ENCODE measurements at places on chromosomes 6 and 20. TPM values are rescaled to one million over a fixed set of nuclear protein-coding genes. Genes with fewer than 3 reads are reported as not detected.

DNA sequence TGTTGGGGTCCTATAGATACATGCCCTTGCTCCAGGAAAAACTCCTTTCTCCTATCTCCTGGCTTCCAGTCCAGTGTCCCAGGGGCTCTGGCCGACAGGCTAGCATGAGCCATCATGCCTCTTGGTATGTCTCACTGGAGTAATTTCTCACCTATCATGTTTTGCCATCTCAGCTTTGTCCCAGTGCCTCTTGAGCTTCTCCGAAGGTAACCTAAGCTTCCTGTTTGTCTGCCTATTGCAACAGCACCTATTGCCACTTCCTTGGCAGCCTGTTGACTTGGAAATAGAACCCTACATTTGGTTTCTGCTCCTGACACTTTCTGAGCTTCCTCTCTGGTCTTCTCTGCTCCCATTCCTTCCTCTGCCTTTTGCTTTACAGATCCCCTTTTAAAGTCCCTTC, 197.7 kb downstream of the KCNQ5 start:
- no peak overlapping the region for H3K4me3 ChIP-seq
- no peaks in the 10 kb centered on the region for H3K27me3 ChIP-seq
- no peaks in the 10 kb centered on the region for H3K4me1 ChIP-seq
- no peak for DNase-seq
- H3K27ac ChIP-seq, result no peak overlapping the region

DNA sequence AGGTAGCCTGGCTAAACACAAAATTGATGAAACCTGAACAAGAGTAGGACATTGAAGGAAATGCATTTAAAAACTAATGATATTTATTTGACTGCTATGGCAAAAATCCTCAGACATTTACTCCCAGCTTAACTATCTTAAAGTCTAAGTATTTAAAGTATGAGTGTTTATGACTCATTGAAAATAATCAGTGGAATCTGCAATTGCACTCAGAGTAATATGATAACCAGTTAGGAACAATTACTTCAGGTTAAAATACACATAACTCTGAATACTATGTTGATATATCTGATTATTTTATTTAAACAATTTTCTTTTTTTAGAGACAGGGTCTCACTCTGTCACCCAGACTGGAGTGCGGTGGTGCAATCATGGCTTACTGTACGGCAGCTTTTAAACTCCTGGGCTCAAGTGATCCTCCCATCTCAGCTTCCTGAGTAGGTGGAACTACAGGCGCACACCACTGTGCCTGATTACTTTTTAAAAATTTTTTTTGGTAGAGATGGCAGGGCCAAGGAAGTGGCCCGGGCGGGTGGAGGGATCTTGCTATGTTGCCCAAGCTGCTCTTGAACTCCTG, 43.9 kb downstream of the FILIP1 start:
- no peak overlapping the region for H3K4me3 ChIP-seq
- H3K27ac ChIP-seq, result no peak overlapping the region

- no peak overlapping the region for H3K27ac ChIP-seq
- H3K36me3 ChIP-seq, result no peaks in the 10 kb centered on the region
- DNase-seq, result no peak
- H3K4me1 ChIP-seq, result no peaks in the 10 kb centered on the region
Measured at GRCh38 chr6:5132731-5133130, 47.6 kb downstream of the PPP1R3G start.

DNA sequence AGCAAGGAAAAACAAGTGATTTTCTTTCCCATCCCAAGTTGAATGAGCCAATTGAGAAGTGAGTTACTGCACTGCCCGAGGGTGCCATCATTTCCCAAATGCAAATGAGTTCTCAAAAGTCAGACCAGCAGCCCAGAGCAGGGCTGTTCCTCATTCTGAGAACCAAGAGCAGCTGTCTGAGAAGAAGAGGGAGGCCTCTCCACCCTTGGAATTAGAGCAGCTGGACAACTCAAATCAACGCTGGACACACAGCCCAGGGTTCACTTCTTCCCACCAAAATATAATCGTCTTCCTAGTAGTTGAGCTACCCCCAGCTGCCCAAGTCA, 4.6 kb upstream of the PREX1 start:
- H3K27me3 ChIP-seq, result no peaks in the 10 kb centered on the region
- H3K36me3 ChIP-seq, result no peaks in the 10 kb centered on the region
- H3K27ac ChIP-seq, result no peak overlapping the region
- no peak overlapping the region for H3K4me3 ChIP-seq

DNA sequence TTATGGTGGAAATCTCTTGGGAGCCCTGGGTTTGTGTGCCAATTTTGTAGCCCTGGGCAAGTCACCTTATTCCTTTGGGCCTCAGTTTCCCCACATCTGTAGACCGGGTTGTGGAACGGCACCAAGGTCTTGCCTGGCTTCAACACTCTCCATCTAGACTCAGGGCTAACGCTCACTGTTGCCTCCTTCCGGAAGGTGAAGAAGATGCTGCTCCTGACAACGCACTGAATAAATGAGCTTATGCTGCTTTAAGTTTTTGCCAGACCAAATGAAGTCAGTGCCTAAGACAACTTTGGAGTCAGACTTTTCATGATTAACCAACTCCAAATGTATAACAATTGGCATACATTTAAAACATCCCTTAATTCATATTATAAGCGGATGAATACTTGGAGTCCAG, 53.1 kb downstream of the PSMG4 start:
- H3K27ac ChIP-seq, result no peak overlapping the region
- H3K36me3 ChIP-seq, result peaks cover 7% of the 10 kb centered on the region
- H3K27me3 ChIP-seq, result no peaks in the 10 kb centered on the region
- H3K4me3 ChIP-seq, result no peak overlapping the region

DNA sequence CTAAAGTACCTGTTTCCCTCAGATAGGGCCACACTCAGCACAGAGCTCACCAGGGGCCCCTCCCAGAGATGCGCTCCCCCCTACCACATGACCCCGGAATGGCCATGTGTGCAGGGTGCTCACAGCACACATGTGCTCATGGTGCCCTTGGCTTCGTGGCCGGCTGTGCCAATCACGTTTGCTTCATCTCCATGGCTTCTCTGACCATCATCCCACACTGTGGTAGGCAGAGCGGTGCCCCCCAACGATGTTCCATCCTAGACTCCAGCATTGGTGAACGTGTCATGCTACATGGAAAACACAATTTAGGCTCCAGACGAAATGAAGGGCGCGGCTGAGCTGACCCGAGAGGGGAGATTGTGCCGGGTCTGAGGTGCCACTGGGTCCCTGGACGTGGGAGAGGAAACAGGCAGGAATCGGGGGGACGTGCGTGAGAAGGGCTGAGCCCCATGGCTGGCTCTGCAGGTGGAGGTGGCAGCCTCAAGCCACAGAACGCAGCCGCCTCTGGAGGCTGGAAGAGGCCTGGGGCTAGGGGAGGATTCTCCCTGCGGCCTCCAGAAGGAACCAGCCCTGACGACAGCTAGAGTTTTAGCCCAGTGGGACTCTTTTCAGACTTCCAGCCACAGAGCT, 126.5 kb downstream of the DLL1 start:
- no peak overlapping the region for H3K4me3 ChIP-seq
- H3K27me3 ChIP-seq, result no peaks in the 10 kb centered on the region
- H3K27ac ChIP-seq, result no peak overlapping the region
- DNase-seq, result no peak

DNA sequence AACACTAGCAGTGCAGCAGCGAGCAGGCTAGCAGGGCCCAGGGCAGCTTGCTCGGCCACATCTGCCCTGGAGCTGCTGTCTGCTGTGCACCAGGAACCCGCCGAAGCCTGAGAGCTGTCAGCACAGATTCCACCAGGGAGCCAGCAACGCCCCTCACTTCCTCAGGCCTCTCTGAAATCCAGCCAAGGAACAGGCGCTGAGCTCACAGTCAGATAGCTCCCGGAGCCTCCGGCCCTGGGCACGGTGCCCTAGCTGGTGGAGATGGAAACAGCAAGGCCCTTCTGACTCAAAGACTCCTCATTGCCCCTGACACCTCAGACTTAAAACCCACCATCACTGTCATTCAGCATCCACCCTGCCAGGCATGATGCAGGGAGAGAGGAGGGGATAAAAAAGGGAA, 839.4 kb downstream of the MAFB start:
- H3K4me1 ChIP-seq, result no peaks in the 10 kb centered on the region
- DNase-seq, result no peak
- H3K27ac ChIP-seq, result no peak overlapping the region
- no peak overlapping the region for H3K4me3 ChIP-seq
- no peaks in the 10 kb centered on the region for H3K27me3 ChIP-seq

GRCh38 chr6:133610971-133611370, 277.9 kb upstream of the TCF21 start:
- no peak overlapping the region for H3K27ac ChIP-seq
- no peak overlapping the region for H3K4me3 ChIP-seq
- no peaks in the 10 kb centered on the region for H3K4me1 ChIP-seq
- H3K36me3 ChIP-seq, result no peaks in the 10 kb centered on the region
- H3K27me3 ChIP-seq, result no peaks in the 10 kb centered on the region

GRCh38 chr20:57396984-57397692, 5.9 kb downstream of the RBM38 start:
- peaks cover 4% of the 10 kb centered on the region for H3K4me1 ChIP-seq
- no peak overlapping the region for H3K27ac ChIP-seq
- no peak overlapping the region for H3K4me3 ChIP-seq

The HDGFL1 gene
- not detected for total RNA-seq

The PBOV1 gene
- total RNA-seq, result not detected

The ZC2HC1B gene
- not detected for total RNA-seq

The C6orf58 gene
- 0.08 TPM for total RNA-seq

The MDFI gene
- total RNA-seq, result 0.50 TPM

The NKAPL gene
- 0.56 TPM for total RNA-seq
